Fibroblast of lung (primary cell): ENCODE measurements at places on chromosomes 7 and 10. TPM values are rescaled to one million over a fixed set of nuclear protein-coding genes. Genes with fewer than 3 reads are reported as not detected.

Gene PNLIPRP1
- total RNA-seq, result not detected in 2 replicates

Gene STEAP4
- 0.26 and 0.99 TPM in 2 replicates for total RNA-seq

Gene MRLN
- total RNA-seq, result not detected in 2 replicates

Gene UTF1
- not detected in 2 replicates for total RNA-seq

Gene DOCK1
- 74.7 and 91.0 TPM in 2 replicates for total RNA-seq

Gene NUTM2B
- 0.33 and 0.51 TPM in 2 replicates for total RNA-seq

Gene GLUD1
- 286 and 327 TPM in 2 replicates for total RNA-seq

Gene DNAJB6
- 84.5 and 86.2 TPM in 2 replicates for total RNA-seq

Gene PILRA
- 0.33 TPM in 1 of 2 replicates, not detected in the other for total RNA-seq

Gene PRLHR
- total RNA-seq, result not detected in 2 replicates

Gene EPHA1
- total RNA-seq, result under 0.01 and 0.26 TPM in 2 replicates

Gene SPDYE6
- not detected in 2 replicates for total RNA-seq

Gene PDZD7
- 1.3 TPM in 2 replicates for total RNA-seq

Gene AGMO
- total RNA-seq, result not detected in 2 replicates

Gene SPDYE9
- total RNA-seq, result not detected in 2 replicates

Gene AHR
- 63.4 and 84.4 TPM in 2 replicates for total RNA-seq

Gene TMEM106B
- total RNA-seq, result 41.6 and 51.9 TPM in 2 replicates
